ENCODE measurements at places on chromosomes 5 and 9. TPM values are rescaled to one million over a fixed set of nuclear protein-coding genes. Genes with fewer than 3 reads are reported as not detected.

- DNase-seq = no peak
Measured at GRCh38 chr5:170498811-170499351, 4.9 kb upstream of the KCNIP1 start.

- DNase-seq = no peak
Measured at GRCh38 chr5:135743705-135744411, 90.6 kb upstream of the SLC25A48 start.

DNA sequence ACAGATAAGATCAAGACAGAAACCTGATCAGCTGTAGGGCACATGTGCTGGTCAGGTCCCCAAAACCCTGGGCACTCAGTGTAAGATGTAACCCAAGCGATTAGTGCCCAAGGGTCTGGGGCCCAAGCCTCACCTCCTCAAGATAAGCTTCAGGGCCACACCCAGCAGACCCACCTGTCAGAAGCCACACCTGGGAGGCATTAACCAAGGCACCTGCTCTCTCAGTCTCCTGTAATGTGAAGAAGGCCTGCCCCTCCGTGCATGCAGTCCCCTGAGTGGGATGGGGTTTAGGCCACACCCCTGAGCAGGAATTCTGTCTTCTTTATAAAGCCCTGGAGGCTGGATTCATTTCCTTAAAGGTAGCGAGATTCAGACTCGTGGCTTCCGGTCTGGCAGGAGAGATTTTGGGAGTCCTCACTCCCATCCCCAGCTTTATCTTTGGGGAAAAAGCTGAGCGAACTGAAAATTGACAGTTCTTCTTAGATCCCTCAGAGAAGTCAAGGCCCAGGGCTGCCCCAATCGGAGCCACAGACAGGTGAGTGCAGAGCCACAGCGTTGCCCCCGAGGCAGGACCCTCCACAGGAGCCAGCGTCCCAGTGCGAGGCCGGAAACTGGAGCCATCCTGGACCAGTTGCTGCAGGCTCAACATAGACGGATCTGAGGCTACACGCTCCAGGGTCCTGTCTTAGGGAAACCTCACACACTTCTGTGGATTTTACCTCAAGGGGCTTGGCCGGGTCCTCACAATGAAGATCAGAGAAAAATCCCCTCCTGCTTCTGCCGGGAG, 357.6 kb upstream of the IRX4 start:
- DNase-seq = no peak

GRCh38 chr5:50958852-50959457, 292.5 kb downstream of the PARP8 start:
- DNase-seq = no peak

GRCh38 chr5:149301744-149302380, 30.2 kb downstream of the AFAP1L1 start:
- no peak for DNase-seq

DNA sequence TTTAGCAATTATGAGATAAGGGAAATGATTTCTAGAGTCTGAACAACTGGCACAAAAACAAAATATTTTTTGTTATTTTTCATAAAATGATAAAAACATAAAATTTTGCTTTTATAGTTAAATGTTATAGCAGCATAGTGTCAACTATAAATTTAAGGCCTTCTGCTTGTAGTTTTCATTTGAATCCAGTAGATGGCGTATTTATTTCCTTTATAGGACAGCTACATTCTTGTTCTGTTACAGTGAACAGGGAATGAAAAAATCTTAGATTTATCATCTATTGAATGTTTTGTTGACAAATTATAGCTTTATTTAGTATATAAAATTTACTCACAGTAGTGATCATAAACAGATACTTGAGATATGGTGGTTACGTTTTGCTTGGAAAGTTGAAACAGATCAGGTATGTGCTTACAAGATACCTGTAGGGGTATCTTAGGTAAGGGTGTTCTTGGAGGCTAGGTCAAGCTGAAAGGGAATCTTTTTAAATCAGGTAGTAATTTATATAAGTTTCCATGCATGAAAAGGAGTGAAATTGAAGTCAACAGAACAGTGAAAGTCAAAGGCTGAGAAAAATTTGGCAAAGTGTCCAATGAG, 239.3 kb upstream of the GRIN3A start:
- DNase-seq = peak; percentile 2

- no peak for DNase-seq
Measured at GRCh38 chr5:139446956-139447779, 7.8 kb upstream of the DNAJC18 start.

- DNase-seq = no peak
Measured at GRCh38 chr5:135329066-135329912, 69.7 kb downstream of the MACROH2A1 start.

DNA sequence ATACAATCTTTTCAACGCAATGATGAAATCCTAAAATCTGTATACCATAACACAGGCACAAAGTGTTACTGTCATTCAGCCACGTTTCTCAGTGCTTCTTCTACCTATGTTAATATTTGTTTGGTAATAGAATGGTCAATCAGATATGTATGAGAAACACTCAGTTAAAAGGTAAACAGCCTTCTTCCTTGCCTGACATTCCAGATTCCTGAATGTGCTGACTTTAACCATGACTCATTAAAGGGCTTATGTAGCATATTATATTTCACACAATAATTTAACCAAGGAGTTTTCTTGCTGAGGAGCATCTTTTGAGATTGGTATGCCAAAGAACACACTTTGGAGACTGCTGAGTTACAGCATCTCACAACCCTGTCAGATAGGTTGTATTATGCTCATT, 187.6 kb downstream of the CETN3 start:
- DNase-seq = no peak

- no peak for DNase-seq
Measured at GRCh38 chr9:34570809-34571480, 18.6 kb downstream of the CNTFR start.

MTX3 gene
- total RNA-seq = 16.3 TPM

ATG12 gene
- total RNA-seq = 179 TPM

PRELID2 gene
- total RNA-seq = 28.4 TPM

Measured in SJSA1 (cell line).